ENCODE measurements at places on chromosomes 2 and 18. TPM values are rescaled to one million over a fixed set of nuclear protein-coding genes. Genes with fewer than 3 reads are reported as not detected.
A peak's percentile ranks its signal among the peaks of the same experiment; 100 is the strongest.

The POMC gene
- 0.64 TPM for total RNA-seq

The FLACC1 gene
- total RNA-seq = 1.1 TPM

The TRABD2A gene
- total RNA-seq = 7.2 TPM

The SGPP2 gene
- total RNA-seq = not detected

The RUFY4 gene
- not detected for total RNA-seq

The CCDC85A gene
- total RNA-seq = 16.4 TPM

DNA sequence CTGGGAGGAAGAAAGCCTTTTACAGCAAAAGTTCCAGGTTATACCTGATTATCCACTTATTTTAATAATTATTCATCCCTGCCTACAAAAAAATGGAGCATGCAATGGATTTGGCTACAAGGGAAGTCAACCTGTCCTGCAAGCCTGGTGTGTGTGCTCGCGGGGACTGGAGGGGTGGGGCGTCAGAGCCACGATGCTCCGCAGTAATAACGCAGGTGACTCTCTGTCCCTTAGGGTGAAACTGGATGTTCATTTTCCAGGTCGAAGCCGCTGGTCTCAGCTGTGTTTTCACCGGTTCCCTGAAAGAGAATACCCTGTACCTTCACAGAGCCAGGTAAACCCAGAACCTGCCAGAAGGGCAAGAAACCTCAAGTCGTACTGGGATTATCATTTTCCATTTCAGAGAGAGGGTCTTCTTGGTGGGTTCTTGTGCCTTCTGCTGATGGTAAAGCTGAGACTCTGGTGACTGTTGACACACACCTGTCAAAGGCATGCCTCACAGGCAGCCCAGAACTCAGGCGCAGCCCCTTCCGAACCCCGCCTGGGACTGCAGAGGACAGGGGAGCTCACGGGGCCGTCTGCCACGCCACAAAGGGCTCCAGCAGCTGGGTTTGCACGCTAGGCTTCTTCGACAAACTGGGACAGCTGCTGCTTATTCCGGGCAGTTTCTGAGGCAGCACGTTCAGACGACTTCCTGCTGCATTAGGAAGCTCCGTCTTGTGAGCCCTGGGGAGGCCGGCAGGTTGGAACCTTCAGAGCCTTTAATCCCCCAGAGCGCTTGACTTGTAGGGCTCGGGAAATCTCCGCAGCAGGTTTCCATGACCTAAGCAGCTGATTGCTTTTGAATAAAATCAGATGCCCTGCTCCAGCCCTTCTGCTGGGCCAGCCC is 58.6 kb downstream of the KCNG2 start:
- DNase-seq = peak; percentile 44

GRCh38 chr18:76490670-76491472 is 4.2 kb downstream of the ZNF516 start:
- DNase-seq = no peak

DNA sequence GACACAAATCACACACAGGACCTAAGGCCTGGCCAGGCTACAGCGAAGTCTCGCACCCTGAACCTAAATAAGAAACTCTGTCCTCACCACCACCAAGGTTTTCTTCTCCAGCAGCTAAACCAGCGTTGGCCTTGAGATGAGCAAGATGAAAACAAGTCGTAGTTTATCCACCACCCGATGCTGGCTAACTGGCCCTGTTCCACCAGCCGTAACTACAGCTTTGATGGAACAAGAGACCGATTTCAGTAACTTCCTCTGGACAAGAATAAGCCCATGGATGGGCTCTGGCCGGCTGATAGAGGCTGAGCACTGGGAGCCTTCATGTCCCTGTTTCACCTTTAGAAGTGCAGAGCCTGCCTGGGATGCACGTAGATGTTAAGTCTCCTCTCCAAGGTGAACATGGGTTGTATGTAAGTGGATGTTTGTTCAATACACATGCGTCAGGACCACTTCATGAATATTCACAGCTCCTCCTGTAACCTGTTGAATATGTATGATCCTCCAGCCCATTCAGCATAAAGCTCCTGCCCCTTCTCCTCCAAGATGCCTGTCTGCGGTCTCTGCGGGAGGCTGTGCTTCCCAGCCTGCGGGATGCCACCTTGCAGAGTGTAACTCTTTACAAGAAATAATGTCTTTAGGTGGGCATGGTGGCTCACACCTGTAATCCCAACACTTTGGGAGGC is 24.2 kb downstream of the ADI1 start:
- DNase-seq = no peak

- DNase-seq = no peak
These were observed 422.1 kb upstream of the DSEL start for GRCh38 chr18:67938660-67939059.

DNA sequence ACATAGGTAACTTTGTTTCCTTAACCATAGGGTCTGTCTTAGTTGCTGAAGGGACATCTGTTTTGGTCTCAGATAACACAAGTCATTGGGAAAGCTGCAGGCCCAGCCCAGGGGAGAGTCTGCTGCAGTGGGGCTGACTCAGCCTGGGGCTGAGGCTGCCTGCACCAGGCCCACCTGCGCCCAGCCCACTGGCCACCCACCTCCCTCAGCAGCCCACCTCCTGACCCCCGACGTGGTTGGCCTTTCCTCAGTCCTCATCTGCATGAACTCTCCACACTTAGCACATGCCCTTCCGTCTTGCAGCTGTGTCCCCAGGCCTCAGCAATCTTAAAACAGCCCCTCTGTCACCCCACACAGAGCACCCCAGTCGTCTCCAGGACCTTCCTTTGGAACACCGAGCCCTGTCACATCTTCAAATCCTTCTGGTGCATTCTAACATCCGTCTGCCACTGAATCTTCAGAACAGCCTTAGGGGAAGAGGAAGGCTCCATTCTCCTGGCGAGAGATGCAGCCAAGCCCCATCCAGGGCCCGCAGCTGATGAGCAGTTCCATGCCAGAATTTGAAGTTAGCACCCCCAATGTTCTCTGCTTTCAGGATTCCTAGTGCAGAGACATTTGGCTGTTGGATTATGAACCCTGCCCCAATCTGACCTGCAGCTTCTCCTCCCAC is 231.4 kb downstream of the SEPTIN10 start:
- DNase-seq = no peak

DNA sequence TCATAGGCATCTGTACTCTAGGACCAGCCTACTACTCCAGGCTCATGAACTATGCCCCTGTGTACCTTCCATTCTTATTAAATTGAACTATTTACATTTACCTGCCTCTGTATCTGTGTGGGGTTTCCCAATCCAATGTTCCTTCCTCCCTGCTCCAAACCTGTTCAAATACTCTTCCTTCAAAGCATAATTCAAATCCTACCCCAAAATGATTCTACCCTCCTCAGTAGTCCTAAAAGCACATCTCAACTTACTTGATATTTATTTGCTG is 3.8 kb downstream of the MEMO1 start:
- no peak for DNase-seq

DNA sequence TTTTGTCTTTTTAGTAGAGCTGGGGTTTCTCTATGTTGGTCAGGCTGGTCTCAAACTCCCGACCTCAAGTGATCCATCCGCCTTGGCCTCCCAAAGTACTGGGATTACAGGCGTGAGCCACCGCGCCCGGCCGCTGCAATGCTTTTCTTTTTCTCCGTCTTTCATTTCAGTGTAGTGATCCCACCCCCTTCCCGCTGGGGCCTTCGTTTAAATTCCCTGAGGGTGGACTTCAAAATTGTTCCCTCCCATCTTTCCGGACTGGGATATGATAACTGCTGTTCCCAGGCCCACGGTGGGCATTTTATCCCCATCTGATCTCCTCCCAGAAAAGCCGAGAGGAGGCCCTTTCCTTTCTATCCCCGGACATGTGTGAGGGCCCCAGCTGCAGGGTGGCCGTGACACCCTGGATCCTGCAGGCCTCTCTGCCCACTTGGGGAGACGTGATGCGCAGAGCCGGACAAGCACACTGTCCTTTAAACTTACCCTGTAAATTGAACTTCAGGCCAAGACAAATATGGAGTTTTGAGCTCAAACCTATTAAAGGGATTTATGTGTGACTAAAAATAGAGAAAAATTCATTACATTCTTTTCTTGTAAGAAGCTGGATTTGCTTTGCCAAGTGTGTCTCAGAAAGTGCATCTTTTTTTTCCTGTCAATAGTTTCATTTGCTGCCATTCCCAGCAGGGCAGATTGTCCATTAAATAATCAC is 54.5 kb upstream of the AFF3 start:
- no peak for DNase-seq

DNA sequence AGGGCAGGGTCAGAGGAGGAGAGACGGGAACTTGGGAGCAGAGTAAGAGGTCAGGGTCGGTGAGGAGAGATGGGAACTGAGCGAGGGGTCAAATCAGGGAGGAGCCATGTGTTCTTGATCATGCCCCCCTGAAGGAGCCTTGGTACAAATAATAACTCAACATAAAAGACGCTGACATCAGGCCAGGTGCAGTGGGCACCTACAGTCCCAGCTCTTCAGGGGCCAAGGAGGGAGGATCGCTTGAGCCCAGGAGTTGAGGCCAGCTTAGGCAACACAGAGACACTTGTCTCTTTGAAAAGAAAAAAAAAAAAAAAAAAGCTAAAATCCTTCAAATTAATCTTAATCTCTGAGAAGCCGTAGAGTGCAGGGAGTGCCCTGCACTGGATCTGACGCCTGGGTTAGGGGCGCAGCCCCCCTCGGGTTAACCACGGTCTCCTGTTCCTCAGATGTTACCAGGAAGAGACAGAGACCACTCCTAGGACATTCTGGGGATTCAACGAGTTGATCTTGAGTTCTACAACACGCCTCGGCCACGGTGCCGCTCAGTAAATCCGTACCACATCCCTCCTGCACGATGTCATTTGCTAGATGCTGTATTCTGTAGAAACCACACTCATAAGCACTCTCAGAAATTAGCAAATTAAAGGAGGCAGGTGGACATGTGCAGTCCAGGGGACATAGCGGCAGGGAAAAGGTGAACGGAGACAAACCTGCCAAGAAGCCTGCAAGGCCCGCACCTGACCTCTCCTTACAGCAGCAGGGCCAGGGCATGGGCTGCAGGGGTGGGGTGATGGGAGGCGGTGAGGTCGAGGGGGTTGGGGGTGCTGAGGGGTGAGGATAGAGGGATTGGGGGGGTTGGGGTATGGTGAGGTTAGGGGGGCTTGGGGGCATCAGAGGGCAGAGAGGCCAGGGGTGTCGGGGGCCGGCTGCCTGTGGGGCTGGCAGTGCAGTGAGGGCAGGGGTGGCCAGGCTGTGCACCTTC is 29.2 kb downstream of the SLC66A2 start:
- no peak for DNase-seq

DNA sequence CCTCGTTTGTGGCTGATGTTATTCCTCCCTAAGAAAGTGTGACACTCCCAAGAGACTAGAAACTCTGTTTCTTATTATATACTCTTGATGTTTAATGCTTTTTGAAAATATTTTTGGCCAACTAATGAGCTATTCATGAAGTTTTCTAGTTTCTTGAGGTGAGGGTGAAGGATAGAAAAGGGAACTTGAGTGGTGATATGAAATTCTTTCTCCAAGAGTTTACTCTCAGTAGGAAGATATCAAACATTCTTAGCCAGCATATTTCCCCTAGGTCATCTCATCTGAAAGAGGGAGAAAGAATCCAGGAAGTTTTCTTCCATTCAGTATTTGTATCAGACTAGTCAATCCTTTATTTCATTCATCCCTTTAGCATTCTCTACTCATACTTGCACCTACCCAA is 95.7 kb downstream of the MAP3K20 start:
- no peak for DNase-seq

DNA sequence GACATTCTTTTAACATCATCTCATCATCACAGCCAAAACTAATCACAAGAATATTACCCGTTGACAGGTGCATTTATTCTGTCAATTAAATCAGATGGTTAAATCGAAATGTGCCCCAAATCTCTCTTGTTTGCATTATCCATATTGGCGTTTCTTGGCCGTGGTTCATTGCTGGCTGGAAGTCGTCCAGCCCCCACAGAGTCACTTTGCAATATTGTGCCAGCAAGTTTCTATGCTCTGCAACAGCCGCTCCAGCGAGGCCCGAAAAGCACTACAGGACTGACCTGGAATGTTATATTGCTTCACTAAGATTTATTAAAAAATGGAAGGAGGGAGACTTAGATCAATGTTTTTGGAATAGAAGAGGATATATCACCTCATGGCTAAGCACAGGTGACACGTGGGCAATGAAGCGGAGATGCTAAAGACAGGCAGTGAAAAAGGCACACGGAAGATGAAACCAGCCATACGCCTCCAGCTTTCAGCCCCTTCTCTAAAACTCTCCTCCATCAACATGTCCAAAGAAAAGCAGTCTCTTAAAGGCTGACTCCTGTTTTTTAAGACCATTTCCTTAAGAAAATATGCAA is 176.8 kb upstream of the VRK2 start:
- no peak for DNase-seq

DNA sequence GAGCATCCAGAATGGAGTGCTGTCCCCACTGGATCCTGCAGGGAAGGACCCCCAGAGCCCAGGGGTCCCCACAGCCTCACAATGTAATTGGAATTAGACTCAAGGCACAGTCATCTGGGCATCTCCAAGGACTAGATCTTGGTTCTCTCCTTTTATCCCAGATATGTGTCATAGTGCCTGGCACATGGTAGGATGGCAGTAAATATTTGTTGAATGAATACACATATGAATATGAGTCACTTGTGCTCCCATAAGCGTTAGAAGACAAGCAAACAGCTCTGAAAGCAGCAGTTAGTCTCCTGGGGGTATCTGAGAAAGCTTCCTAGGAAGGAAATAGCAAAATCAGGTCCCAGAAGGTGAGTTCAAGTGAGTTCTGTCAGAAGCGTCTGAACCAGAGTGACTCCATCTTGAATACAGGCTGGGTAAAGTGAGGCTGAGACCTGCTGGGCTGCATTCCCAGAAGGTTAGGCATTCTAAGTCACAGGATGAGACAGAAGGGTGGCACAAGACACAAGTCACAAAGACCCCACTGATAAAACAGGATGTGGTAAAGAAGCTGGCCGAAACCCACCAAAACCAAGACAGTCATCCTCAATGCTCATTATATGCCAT is 234.1 kb upstream of the ID2 start:
- DNase-seq = no peak

DNA sequence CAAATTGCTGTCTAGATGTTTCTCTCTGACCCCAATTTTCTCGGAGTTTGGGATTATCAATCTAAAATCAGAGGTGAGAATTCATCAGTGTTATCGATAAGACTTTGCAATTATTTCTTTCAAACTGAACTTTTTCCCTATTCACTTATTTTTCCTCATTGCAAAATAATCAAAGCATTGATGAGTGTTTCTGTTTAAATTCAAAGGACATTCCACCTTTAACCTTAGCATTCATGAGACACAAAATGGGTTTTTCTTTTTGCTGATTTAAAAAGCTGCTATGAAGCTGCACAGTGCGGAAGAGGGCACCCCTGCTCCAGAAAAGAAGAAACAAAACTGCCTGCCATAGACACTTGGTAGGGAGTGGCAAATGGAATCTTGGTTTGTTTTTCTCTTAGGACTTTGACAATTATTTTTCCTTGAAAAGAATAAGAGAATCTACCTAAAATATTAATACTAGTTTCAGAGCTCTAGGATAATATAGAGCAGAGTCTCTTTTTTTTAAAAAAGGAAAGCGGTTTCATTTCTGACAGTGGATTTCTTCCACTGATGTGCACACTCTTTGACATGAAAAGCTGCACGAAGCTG is 203.4 kb downstream of the TGIF1 start:
- DNase-seq = no peak

GRCh38 chr2:1602278-1603010 is 141.9 kb downstream of the PXDN start:
- DNase-seq = no peak
